Sigmoid colon (tissue), 7 donors: ENCODE measurements at places on chromosomes 3 and 15. TPM values are rescaled to one million over a fixed set of nuclear protein-coding genes. Genes with fewer than 3 reads are reported as not detected.

GRCh38 chr3:174208161-174208560, 651.0 kb upstream of the NAALADL2 start:
- DNase-seq: no peak
- H3K27ac ChIP-seq: no peak overlapping the region
- H3K4me1 ChIP-seq: no peaks in the 10 kb centered on the region
- no peak overlapping the region for H3K4me3 ChIP-seq
- no peaks in the 10 kb centered on the region for H3K27me3 ChIP-seq

DNA sequence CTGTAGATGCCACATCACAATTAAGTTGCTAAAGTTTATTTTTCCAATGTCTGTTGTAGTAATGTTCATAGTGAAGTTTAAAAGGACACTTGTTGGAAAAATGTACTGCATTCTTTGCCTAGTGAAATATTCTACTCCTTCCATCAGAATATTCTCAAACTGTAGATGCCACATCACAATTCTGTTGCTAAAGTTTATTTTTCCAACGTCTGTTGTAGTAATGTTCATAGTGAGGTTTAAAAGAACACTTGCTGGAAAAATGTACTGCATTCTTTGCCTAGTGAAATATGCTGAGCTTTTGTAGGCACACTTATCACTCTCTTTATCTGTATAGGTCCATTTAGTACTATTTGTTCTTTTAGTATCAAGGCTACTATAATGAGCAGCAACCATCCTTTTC, 836.1 kb downstream of the NAALADL2 start:
- no peaks in the 10 kb centered on the region for H3K4me1 ChIP-seq
- no peak for DNase-seq
- no peak overlapping the region for H3K27ac ChIP-seq
- H3K4me3 ChIP-seq: no peak overlapping the region
- no peaks in the 10 kb centered on the region for H3K27me3 ChIP-seq

The AADAC gene
- polyA plus RNA-seq: not detected

DNA sequence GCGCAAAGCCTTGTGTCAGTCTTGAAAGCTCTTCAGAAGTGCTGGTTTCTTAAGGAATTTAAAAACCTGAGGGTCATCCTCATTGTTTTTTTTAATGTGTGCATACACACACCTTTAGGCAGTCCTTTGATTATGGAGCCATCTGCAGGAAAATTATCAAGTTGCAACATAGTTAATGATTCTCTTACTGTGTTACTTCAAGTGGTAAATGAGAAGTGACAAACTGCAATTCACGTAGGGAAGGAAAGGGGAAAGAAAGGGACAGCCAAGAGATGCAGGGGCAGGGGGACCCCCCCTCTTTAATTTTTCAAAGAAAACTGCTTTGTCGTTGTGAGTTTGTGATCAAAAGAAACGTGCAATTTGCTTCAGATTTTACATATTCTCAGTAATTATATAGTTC, 162.4 kb upstream of the CGNL1 start:
- no peak overlapping the region for H3K27ac ChIP-seq
- no peaks in the 10 kb centered on the region for H3K36me3 ChIP-seq
- H3K4me3 ChIP-seq: no peak overlapping the region
- no peaks in the 10 kb centered on the region for H3K27me3 ChIP-seq
- peaks cover 58% of the 10 kb centered on the region for H3K4me1 ChIP-seq

DNA sequence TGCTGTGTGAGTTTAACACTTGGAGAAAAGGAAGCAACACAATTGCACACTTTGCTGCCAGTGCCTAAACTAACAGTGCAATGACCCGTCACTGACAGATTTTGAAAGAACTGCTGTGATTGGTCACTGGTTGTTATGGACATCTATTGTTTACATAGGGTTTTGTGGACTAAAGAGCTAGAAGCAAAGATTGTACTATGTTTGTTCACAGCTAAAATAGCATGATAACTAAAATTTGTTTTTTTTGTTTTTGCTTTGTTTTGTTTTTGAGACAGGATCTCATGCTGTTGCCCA, 112.4 kb upstream of the GOLGA8J start:
- H3K27ac ChIP-seq: no peak overlapping the region
- no peak overlapping the region for H3K4me3 ChIP-seq
- DNase-seq: no peak
- H3K4me1 ChIP-seq: no peaks in the 10 kb centered on the region
- no peaks in the 10 kb centered on the region for H3K36me3 ChIP-seq
